ENCODE measurements at places on chromosomes 4 and X. TPM values are rescaled to one million over a fixed set of nuclear protein-coding genes. Genes with fewer than 3 reads are reported as not detected.

ZFP42 gene
- total RNA-seq: 1.2 TPM

IL13RA1 gene
- 33.4 TPM for total RNA-seq

LRAT gene
- total RNA-seq: 0.91 TPM

TLR1 gene
- not detected for total RNA-seq

NPY2R gene
- total RNA-seq: not detected

PDK3 gene
- total RNA-seq: 4.0 TPM

OPHN1 gene
- 4.6 TPM for total RNA-seq

MAGEA3 gene
- not detected for total RNA-seq

IGSF1 gene
- 1.00 TPM for total RNA-seq

HSFX2 gene
- total RNA-seq: not detected

ESX1 gene
- total RNA-seq: not detected

TMEM31 gene
- not detected for total RNA-seq

GAGE2A gene
- total RNA-seq: not detected

SLC9B2 gene
- total RNA-seq: 22.1 TPM

HNRNPH2 gene
- total RNA-seq: 46.1 TPM

CLNK gene
- not detected for total RNA-seq

MBNL3 gene
- total RNA-seq: 174 TPM

EDNRA gene
- total RNA-seq: 0.58 TPM

CT45A2 gene
- not detected for total RNA-seq

NUDT9 gene
- 27.9 TPM for total RNA-seq

XAGE2 gene
- total RNA-seq: 5.7 TPM

DMP1 gene
- total RNA-seq: not detected

MGAT4D gene
- not detected for total RNA-seq

Measured in Caco-2 (cell line).